ENCODE measurements at places on chromosomes 6 and 20.

- DNase-seq = no peak
These were observed 30.3 kb upstream of the TNFAIP3 start for GRCh38 chr6:137836788-137837187.

DNA sequence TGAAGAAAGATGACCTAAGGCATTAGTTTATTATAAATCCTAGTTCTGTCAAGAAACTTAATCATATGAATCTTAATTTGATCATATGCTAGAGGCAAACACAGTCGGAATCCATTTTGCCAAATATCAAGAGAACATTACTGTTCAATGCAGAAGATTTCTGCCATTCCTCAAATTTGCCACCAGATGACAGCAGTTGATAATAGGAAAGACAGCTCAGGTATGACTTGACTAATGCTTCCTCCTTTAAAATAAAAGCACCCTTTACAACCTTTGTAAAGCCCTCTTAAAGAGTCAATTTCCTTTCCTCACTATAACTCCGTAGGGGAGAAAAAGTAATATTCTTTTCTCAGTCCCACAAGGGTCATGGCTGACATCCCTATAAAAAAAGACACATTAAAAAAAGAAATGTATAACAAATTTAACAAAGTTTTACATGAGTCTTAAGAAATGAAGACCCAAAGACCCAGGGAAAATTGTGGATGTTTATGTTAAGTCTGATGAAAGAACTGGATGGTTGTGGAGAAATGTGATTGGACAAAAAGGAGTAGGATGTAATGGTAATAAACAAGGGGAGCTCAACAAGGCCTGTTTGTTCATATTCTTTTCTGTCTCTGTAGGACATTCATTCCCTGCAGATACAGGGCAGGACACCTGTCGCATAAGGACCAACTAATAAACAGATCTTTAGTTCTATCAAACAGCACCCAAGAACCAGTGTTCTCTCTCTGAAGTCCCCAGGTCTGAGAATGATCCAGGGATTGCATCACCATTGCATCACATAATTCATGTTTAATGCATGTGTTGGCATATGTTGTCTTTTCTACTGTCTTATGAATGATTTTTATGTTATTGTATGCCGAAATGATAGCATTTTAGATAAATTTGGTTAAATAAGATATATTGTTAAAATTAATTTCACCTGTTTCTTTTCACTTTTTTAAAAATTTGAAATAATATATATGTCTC is 23.0 kb upstream of the IL17A start:
- DNase-seq = no peak

DNA sequence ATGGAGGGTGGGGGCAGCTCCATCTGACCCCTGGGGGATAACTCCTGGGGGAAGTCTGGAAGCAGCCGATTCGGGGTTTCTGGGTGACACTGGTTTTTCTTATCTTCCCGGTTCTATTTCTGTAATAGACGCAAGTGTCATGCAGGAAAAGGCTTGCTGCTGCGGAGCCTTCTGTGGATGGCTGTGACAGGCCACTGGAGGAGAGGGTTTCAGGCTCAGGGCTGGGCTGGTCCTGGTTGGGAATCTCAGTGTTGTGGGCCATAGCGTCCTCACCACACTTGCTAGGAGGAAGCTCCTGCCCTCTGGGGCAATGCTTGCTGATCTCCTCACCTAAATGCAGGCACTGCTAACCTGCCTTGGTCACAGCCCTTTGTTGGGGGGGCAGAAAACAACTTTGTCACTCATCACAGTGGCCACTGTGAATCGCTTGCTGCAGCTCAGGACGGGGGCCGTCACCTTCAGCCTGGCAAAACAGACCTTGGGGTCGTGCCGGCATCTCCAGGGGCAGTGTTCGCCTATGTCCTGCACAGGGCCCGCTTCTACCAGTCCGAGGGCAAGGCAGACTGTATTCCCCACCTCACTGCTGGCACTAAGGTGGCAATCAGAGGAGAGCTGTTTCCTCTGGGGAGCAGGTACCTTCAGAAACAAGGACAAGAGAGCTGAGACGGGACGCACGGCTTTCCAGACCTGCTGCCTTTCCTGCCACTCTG is 4.4 kb upstream of the TUBB1 start:
- DNase-seq = no peak

GRCh38 chr6:93183531-93183972 is 235.8 kb downstream of the EPHA7 start:
- no peak for DNase-seq

DNA sequence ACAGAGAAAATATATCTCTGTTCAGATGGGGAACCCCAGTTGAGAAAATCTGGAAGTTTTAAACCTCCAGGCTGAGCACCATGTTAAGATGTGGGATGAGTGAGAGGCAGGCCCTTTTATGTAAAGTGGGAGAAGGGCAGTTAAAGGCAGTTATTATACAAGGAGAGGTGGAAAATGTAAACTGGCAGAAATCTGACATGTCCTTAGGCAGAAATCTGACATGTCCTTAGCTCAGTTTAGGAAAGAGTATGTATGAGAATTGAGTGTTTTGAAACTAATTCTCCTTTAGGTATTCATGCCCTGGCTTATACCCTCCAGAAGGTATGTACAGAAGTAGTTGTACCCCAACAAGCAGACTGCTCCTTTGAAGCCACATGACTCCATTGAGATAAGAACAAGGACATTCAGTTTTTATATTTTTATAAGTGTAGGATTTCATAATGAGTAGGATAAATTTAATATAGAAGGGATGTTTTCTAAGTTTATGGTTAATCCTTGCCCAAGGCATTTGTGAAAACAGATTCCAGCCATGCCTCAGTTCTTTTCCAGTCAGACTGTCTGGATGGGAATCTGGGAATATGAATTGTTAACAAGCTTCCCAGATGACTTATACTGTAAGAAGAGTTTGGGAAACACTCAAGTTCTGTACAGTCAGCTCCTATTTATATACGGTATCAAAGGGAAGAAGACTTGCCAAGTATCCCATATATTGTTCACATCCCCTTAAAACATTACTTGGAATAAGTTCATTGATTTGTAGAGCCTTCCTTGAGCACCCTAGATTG is 87.7 kb downstream of the SCAND1 start:
- DNase-seq = no peak
